ENCODE measurements at places on chromosomes 6 and 20. TPM values are rescaled to one million over a fixed set of nuclear protein-coding genes. Genes with fewer than 3 reads are reported as not detected.

- no peak for DNase-seq
Observed at GRCh38 chr20:24990810-24991252, 1.7 kb downstream of the APMAP start.

DNA sequence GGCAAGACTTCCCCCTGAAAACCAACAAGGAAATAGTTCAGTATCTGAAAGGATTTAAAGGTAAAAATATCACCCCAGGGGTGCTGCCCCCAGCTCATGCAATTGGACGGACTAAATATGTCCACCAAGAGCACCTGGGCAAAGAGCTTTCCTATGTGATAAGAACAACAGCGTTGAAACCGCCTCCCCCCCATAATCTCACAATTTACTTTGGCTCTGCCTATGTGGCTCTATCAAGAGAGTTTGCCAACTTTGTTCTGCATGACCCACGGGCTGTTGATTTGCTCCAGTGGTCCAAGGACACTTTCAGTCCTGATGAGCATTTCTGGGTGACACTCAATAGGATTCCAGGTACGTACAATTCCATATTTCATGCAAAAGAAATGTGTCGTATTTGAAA, 35.8 kb downstream of the GCNT2 start:
- DNase-seq, result no peak

GRCh38 chr6:163415620-163416556, 1.4 kb downstream of the QKI start:
- DNase-seq, result peak; percentile 65

Gene FKBP1C
- total RNA-seq, result 1.2 TPM

Gene GTSF1L
- 1.1 TPM for total RNA-seq

Gene CDYL
- total RNA-seq, result 27.0 TPM
